ENCODE measurements at places on chromosomes 5 and 9.

- no peak for DNase-seq
Observed at GRCh38 chr9:134980991-134981390, 63.3 kb upstream of the FCN1 start.

GRCh38 chr5:18072600-18072999, 438.3 kb downstream of the TAF11L14 start:
- DNase-seq: no peak

GRCh38 chr5:179270581-179271427, 74.5 kb downstream of the ADAMTS2 start:
- no peak for DNase-seq

DNA sequence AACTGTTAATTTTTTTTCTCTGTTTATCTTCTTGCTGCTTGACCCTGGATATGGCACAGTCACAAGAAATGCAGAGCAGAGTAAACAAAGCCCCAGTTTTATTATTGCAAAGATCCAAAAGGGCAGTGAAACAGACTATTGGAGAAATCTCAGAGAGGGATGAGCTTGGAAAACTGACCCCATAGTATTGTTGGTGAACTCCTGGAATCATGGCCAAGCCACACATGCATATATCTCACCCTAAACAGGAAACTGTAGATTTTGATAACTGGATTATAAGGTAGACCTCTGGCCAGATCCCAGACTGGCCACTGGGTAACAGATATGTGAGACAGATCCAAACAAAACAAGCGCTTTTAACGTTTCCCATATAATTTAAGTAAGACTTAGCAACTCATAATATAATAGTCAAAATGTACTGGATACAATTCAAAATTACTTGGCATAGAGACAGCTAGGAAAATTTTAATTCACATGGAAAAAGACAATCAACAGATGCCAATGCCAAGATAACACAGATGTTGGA, 263.5 kb upstream of the SEMA6A start:
- no peak for DNase-seq

Measured in stimulated activated CD4-positive, alpha-beta T cell treated with anti-CD3 and anti-CD28 coated beads, Interleukin-15, amount 100 ng/mL, for 24 hours (primary cell).